ENCODE measurements at places on chromosomes 7 and 10.

- DNase-seq = no peak
These were observed 148.1 kb downstream of the SLC16A9 start for GRCh38 chr10:59561477-59562121.

GRCh38 chr7:93958651-93959050, 37.1 kb downstream of the GNG11 start:
- DNase-seq = no peak

GRCh38 chr7:116577320-116577871, 52.6 kb downstream of the CAV1 start:
- DNase-seq = no peak

GRCh38 chr7:92427193-92427592, 20.1 kb upstream of the GATAD1 start:
- no peak for DNase-seq

GRCh38 chr7:1505731-1506550, 1.8 kb upstream of the INTS1 start:
- no peak for DNase-seq

- no peak for DNase-seq
These were observed 89.4 kb downstream of the PARP12 start for GRCh38 chr7:139973101-139974050.

DNA sequence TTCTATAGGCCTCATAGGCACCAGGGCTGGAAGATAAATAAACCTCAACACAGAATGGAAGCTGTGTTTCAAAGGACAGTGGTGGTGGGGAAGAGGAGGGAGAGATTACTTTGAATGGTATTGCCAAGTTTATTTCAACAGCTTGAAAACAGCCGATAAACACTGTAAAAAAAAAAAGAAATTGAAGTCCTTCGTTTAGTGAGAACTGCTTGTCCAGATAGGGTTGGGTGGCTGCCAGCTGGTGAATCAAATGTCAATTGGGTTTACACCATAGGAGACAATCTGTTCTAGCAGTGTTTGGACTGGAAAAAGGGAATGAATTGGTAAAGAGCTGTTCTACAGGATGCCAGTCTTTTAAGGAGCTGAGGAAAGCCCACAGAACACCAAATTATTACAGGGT, 254.8 kb downstream of the PHF14 start:
- no peak for DNase-seq

DNA sequence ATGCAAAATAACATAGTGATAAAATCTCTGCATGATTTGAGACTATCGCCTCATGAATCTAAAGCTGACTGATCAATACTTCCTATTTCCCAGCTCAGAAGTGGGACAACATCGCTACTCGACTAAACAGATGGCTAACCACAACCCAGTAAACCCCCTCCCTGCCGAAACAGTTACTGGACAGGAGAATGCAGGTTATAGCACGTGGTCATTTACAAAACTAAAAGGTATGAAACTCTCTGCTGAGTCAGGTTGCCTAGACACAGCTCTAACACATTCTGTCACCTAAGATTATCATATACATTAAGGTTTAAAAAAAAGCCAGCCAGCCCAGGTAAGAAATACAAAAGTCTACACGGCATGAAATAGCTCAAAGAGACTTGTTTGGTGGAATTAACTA, 64.0 kb downstream of the CTBP2 start:
- no peak for DNase-seq

- no peak for DNase-seq
These were observed 35.6 kb downstream of the GET4 start for GRCh38 chr7:911791-912480.

- no peak for DNase-seq
These were observed 36.4 kb upstream of the CARD11 start for GRCh38 chr7:3080106-3080505.

DNA sequence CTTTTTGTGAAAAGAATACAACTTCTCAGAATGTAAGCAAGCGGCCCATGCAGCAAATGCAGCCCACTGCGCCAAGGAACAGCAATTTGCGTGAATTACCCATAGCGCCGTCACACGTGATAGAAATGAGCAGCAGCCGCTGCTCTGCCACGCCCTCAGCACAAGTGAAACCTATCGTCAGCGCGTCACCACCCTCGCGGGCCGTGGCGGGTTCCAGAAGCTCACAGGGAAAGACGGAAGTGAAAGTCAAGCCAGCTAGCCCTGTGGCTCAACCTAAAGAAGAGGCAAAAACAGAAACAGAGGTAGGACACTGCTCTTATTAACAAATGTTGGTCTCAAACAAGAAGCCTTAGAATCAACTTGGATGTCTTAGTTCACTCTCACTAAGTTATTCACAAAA, 70.5 kb downstream of the SHH start:
- no peak for DNase-seq

DNA sequence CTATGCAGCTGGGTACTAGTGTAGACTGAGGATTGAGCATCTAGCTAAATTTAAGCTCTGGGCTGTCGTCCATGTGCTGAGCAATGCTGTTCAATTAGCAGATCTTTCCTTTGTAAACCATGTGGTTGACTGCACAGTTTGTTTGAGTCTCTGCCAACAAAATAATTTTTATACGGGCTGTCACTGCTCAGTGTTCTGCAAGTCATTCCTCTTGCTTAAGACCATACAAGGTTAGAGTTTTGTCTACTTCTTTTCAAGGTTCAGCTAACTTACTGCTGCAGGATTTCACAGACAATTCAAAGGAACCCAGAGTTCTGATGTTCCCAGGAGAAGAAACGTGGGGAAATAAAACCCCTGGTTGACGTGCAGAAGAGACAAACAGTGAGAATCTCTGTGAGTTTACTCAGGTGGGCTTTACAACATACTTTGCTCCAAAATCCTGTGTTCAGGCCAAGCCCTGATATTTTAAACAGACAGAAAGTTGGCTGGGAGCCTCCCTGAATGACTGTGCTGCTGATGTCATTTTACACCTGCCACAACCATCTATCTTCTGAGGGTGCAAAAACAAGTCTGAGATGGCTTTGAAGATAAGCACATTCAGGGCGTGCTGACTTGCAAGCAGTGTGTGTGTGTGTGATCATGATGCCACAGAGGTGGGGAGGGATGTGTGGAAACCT, 177.1 kb upstream of the SVIL start:
- DNase-seq = no peak

DNA sequence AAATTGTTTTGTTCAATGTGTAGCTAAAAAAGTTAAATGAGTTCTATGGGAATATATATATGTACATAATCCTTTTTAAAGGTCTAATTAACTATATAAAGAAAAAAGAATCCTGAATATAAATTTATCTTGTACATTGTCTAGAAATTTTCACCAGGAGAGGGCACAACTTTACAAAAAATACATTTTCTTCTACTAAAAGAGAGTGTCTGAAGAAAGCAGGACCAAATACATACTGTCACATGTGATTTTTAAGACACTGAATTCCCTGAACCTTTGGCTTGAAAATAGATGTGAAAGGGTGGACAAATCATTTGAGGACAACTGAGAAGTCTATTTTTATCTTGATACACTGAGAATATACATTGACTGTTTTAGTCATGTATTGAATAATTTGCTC, 204.3 kb downstream of the DGKB start:
- no peak for DNase-seq

DNA sequence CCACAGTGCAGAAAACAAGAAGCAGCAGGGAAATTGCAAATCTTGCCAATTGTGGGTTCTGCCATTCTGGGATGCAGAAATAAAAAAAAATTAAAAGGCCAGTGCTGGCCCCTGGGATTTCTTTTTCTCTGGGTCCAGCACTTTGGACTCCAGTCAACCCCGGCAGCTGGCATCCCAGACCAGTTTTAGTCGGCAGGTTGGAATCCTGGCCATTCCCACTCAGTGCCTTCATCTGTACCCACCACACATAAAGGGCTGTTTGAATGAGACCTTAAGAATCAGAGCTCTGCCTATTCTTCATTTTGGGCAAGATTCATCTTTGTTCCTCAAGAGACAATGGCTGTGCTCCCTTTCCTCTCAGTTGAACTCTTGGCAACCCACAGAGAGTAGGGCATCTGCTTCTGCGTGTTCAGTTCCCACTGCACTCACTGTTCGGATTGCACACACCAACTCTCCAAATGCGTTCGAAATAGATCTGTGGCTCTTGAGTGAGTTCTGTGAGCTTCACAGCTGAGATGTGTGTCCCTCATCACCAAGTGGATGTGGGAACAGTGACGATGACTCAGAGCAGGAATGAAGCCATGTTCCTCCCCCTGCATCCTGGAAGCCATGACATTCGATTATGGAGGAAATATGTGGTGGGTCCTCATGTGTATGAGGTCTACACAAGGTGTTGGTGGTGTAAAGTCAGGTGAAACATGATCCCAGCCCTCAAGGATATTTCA, 63.0 kb upstream of the EGFR start:
- no peak for DNase-seq

DNA sequence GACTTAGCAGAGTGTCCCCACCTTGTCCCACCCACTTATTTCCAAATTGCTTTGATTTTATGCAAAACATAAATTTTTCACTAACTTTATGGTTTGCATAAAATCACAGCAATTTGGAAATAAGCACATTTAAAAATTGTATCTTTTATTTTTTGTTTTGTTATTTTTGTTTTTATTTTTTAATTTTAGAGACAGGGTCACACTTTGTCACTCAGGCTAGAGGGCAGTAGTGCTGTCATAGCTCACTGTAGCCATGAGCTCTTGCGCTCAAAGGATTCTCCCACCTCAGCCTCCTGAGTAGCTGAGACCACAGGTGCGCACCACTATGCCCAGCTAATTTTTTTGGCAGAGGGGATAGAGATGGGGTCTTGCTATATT, 43.2 kb downstream of the APBB1IP start:
- no peak for DNase-seq

DNA sequence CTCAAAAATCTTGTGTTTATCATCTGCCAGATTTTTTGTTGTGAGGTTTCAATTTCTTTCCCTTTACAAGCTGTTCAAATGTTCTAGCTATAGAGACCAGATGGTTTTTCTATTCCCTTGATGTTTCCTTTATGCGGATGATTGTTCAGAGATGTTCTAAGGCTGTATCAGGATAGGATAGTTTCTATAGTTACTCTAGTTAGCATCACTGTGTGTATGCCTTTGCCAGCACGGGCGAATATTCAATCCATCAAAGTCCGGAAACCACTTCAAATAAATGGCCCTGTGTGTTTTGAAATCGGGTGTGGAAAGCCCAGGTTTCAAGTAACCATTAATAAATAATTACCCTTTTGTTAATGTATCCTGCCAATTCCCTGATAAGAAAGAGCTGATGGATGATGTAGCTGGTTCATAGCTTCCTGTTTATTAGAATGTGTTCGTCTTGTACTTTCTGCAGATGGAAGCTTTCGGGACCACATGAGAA, 149.8 kb upstream of the PRKCQ start:
- no peak for DNase-seq

- no peak for DNase-seq
These were observed 60.7 kb downstream of the R3HCC1L start for GRCh38 chr10:98195120-98195519.

DNA sequence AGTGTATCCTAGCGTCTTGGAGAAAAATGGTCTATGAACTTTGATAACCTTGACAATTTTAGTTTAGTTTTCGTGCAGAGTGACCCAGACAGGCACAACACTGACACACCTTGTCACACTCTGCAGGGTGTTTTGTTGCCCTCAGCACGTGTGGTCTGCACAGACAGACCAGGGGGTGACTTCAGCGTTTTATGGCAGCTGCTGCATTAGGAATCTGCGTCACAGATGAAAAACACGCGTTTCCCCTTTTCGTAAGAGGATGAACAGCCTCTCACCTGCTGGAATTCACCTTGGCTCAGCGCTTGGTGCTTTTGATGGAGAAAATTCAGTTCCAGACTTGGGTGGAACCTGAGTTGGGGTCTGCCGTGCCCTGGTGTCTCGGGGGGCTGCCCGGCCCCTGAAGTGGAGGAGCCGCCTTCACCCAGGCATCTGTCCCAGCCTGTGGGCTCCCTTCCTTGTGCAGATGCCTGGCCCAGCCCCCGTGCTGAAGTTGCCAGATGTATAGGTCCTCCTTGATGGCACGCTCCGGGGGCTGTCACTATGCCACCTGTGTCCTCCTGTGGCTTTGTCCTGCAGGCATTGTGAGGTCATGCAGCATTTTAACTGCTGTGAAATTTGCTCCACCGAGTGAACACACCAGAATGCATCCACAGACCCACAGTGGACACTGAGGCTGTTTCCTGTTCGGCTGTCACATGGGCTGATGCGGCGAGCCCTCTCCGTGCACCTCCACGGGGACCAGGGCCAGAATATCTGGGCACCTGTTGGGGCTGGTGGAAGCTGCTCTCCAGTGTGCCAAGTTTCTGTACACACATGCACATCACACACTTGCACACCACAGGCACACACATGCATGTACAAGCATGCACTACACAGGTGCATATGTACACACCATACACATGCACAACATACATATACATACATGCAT, 18.3 kb downstream of the INPP5A start:
- no peak for DNase-seq

DNA sequence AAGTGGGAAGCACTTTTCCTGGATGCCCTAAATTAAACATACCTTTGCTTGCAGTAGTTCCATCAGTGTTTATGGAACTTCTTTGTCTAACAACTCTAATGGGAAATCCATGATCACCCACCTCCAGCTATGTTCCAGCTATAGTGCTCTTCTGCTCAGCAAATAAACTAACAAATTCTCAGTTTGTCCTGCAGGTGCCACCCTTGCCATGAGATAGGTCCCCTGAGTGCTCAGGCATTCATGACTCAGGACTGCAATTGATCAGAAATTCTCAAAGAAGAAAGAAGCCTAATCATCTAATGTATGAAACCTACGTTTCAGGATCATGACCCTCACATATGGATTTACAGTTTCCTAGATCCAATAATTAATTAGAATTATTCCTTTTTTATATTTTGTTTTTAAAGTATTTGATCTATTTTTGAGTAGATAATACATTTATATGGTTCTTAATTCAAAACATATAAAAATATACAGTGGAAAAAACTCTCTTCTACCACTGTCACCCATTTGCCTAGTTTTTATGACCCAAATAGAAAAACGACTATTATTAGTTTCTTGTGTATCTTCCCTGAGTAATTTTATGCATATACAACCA, 48.7 kb upstream of the DYNC1I1 start:
- no peak for DNase-seq

GRCh38 chr7:131040467-131040932, 287.2 kb upstream of the MKLN1 start:
- DNase-seq = no peak

- no peak for DNase-seq
These were observed 160.3 kb upstream of the KLF14 start for GRCh38 chr7:130894146-130894908.

DNA sequence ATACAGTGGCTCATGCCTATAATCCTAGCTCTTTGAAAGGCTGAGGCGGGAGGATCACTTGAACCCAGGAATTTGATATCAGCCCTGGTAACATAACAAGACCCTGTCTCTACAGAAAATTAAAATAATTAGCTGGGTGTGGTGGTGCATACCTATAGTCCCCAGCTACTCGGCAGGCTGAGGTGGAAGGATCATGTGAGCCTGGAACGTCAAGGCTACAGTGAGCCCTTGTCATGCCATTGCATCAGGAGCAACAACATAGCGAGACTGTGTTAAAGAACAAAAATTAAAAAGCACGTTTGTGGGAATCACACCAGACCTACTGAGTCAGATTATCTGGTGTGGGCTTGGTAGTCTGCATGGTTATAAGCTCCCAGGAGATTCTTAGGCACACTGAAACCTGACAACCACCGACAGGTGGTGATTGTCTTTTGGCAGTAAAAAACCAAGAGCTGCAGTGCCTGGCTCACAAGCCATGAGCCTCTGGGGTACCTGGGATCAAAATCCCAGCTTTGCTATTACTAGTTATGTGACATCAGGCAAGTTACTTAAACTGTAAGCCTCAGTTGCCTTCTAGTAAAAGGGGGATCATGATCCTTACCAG, 146.9 kb downstream of the SND1 start:
- DNase-seq = no peak

- no peak for DNase-seq
These were observed 674 bp upstream of the OSBPL3 start for GRCh38 chr7:24980534-24981170.

GRCh38 chr10:71423901-71424300, 27.2 kb downstream of the CDH23 start:
- no peak for DNase-seq
